Metanephros (tissue), 2 donors: ENCODE measurements at places on chromosomes 7 and 10. TPM values are rescaled to one million over a fixed set of nuclear protein-coding genes. Genes with fewer than 3 reads are reported as not detected.

Gene SYT15
- total RNA-seq = 2.7 TPM

Gene CYP2C19
- total RNA-seq = 0.18 TPM

Gene PLAU
- 34.2 TPM for total RNA-seq

Gene TMEM176A
- 71.8 TPM for total RNA-seq

Gene MLXIPL
- total RNA-seq = 9.3 TPM

Gene TSPAN15
- 52.1 TPM for total RNA-seq

Gene LBX1
- total RNA-seq = 1.5 TPM

Gene PTPN20
- total RNA-seq = 3.6 TPM

Gene LFNG
- total RNA-seq = 42.0 TPM

Gene MYO1G
- 3.6 TPM for total RNA-seq

Gene OPN4
- not detected for total RNA-seq

Gene CHN2
- 13.4 TPM for total RNA-seq

Gene NPSR1
- not detected for total RNA-seq

Gene FAM25G
- total RNA-seq = not detected

Gene POU6F2
- 0.29 TPM for total RNA-seq

Gene METTL27
- total RNA-seq = 19.3 TPM

Gene VWDE
- total RNA-seq = 3.1 TPM

Gene MNX1
- total RNA-seq = 0.18 TPM

Gene AMZ1
- 0.23 TPM for total RNA-seq

Gene NPC1L1
- total RNA-seq = 1.2 TPM

Gene CFAP70
- total RNA-seq = 5.7 TPM

Gene CPVL
- total RNA-seq = 45.8 TPM

Gene EVX1
- total RNA-seq = not detected

Gene CPA2
- total RNA-seq = 0.18 TPM

Gene CYP3A7
- total RNA-seq = 0.35 TPM

Gene EEPD1
- total RNA-seq = 11.7 TPM

Gene GRID2IP
- total RNA-seq = 1.5 TPM

Gene TET1
- 16.5 TPM for total RNA-seq

Gene FZD1
- 78.3 TPM for total RNA-seq
